ENCODE measurements at places on chromosomes 2 and 18. TPM values are rescaled to one million over a fixed set of nuclear protein-coding genes. Genes with fewer than 3 reads are reported as not detected.

Gene CCDC102B
- 3.6 TPM for total RNA-seq

Gene MYO5B
- 0.65 TPM for total RNA-seq

Gene ACVR1C
- total RNA-seq, result not detected

Gene SPDYA
- total RNA-seq, result 0.33 TPM

Gene BOLL
- total RNA-seq, result not detected

Gene TRIM43
- not detected for total RNA-seq

Measured in vein endothelial cell (primary cell).